Fibroblast of the aortic adventitia (primary cell): ENCODE measurements at places on chromosomes 2 and 18. TPM values are rescaled to one million over a fixed set of nuclear protein-coding genes. Genes with fewer than 3 reads are reported as not detected.

GRCh38 chr2:186882511-186883071 lies 33.6 kb upstream of the ZSWIM2 start:
- no peak for DNase-seq

DNA sequence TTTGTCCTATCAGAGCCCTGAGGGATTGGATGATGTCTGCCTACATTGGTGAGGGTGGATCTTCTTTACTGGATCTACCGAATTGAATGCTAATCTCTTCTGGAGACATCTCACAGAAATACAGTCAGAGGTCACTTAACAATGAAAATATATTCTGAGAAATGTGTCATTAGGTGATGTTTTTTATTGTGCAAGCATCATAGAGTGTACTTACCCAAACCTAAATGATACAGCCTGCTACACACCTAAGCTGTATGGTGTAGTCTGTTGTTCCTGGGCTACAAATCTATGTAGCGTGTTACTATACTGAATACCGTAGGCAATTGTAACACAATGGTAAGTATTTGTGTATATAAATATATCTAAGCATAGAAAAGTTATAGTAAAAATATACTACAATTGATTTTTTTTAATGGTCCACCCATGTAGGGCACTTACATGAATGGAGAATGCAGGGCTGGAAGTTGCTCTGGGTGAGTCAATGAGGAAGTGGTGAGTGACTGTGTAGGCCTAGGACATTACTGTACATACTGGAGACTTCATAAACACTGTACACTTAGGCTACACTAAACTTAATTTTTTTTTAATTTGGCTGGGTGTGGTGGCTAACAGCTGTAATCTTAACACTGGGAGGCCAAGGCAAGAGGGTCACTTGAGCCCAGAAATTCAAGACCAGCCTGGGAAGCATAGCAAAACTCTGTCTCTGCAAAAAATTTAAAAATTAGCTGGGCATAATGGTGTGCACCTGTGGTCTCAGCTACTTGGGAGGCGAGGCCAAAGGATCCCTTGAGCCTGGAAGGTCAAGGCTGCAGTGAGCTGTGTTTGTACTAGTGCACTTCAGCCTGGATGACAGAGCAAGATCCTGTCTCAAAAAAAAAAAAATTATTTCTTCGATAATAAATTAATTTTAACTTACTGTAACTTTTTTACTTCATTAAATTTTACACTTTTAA lies 226.3 kb upstream of the UBE2E3 start:
- peak; percentile 17 for DNase-seq

The PLB1 gene
- total RNA-seq: 2.7 and 7.8 TPM in 2 replicates

GRCh38 chr2:101346909-101347308 lies 38.4 kb upstream of the RNF149 start:
- DNase-seq: no peak

The ZBTB7C gene
- 0.09 and 0.41 TPM in 2 replicates for total RNA-seq

DNA sequence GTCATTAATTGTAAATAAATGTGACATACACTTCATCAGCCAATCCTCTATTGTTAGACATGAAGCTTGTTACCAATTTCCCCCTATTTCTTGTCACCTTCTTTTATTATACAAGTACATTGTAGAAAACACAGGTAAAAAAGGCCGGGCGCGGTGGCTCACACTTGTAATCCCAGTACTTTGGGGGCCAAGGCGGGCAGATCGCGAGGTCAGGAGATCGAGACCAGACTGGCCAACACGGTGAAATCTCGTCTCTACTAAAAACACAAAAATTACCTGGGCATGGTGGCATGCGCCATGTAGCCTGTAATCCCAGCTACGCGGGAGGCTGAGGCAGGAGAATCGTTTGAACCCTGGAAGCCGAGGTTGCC lies 42.7 kb upstream of the UBE2F start:
- DNase-seq: no peak

GRCh38 chr18:1392046-1392445 lies 487.4 kb downstream of the ADCYAP1 start:
- DNase-seq: no peak

The C2orf66 gene
- total RNA-seq: 0.27 TPM in 1 of 2 replicates, not detected in the other

DNA sequence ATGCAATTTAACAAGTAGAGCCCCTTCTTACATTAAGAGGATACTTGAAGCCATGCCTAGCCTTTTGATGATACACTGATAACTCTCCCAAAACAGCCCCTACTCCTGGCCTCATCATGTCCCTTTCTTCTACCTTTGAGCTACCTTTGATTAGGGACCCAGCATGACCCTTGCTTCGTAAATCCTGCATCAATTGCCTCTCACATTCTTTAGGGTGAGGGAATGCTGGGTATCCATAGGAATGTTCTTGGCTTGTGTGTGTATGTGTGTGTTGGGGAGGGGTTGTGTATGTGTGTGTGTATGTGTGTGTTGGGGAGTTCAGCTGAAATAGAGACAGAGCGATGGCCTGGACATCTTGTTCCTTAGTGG lies 5.3 kb upstream of the KRCC1 start:
- DNase-seq: no peak

- DNase-seq: no peak
Measured at GRCh38 chr2:233448220-233448559, 93.9 kb downstream of the DGKD start.

GRCh38 chr2:106095478-106096298 lies 98.4 kb downstream of the UXS1 start:
- no peak for DNase-seq

- DNase-seq: no peak
Measured at GRCh38 chr18:52395146-52395852, 55.3 kb downstream of the DCC start.

The PSMG2 gene
- 58.0 and 126 TPM in 2 replicates for total RNA-seq

- no peak for DNase-seq
Measured at GRCh38 chr2:123481406-123481805, 543.7 kb upstream of the CNTNAP5 start.

The EFR3B gene
- 0.99 and 1.1 TPM in 2 replicates for total RNA-seq

The SPATA3 gene
- not detected in 2 replicates for total RNA-seq

DNA sequence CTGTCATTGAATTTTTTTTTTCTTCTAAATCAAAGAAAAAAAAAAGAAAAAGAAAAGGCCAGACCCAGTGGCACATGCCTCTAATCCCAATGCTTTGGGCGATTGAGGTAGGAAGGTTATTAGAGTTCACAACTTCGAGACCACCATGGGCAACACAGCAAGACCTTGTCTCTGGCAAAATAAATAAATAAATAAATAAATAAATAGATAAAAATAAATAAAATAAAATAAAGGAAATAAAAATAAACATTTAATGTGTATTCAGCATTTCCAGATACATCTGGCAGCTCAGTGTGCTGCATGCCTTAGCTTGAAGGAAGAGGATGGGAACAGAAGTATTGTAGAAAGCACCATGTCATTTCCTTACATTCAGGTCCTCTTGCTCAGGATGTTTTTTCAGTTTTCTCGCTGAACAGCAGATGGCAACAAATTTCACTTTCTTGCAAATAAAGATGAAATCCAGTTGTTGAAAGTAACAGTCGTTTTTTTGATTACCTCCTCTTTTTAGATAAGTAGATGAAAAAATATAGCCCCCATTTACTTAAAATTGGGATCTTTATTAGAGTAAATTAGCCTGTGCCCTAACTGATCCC lies 25.7 kb upstream of the FAM178B start:
- peak; percentile 82 for DNase-seq

GRCh38 chr2:72581560-72582181 lies 244.2 kb downstream of the EXOC6B start:
- DNase-seq: no peak

- DNase-seq: no peak
Measured at GRCh38 chr2:118094503-118094902, 6.2 kb downstream of the INSIG2 start.

The REG1B gene
- not detected in 2 replicates for total RNA-seq

- no peak for DNase-seq
Measured at GRCh38 chr2:40361478-40361877, 90.4 kb downstream of the SLC8A1 start.

DNA sequence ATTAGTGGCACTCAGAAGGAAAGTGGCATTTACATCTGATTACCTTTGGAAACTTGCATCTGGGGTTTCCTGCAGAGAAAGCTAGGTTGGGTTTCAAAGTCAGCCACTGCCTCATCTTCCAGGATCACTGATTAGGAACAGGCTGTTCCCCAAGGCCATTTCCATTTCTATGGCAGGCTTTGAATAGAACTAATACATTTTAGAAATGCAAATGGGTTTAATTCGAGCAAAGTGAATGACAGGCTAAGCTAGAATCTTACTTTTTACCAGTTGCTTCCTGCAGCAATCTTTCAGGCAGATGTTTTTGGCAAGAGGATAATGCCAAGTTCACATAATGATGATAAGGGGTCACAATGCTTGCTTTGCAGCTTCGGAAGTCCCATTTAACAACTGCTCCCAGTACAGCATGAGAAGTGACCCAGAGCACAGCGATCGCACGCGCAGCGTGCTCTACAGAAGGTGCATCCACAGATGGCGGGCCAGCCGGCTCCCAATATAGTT lies 336.7 kb downstream of the LPIN1 start:
- no peak for DNase-seq

GRCh38 chr18:45854036-45854586 lies 28.6 kb downstream of the SIGLEC15 start:
- DNase-seq: no peak

DNA sequence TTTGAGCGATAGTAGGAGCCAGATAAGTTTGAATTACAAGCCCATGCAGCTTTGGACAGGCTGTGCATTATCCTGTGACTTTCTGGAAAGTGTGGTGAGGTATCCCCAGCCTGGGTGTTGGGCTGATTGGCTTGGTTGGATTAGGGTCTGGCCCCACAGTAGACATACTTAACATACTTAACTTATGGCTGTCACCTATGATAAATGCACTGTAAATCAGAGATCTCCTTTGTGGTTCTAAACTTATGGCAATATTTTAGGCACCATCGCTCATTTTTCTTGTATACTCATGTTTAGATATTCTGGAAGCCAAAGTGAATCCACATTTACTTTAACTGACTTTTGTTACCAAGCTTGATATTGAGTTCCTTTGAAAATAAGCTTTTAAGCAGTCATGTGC lies 54.8 kb downstream of the SPTBN1 start:
- no peak for DNase-seq

GRCh38 chr2:214628091-214628490 lies 181.4 kb downstream of the BARD1 start:
- no peak for DNase-seq
